Foreskin fibroblast (primary cell): ENCODE measurements at places on chromosomes 6 and 20.

DNA sequence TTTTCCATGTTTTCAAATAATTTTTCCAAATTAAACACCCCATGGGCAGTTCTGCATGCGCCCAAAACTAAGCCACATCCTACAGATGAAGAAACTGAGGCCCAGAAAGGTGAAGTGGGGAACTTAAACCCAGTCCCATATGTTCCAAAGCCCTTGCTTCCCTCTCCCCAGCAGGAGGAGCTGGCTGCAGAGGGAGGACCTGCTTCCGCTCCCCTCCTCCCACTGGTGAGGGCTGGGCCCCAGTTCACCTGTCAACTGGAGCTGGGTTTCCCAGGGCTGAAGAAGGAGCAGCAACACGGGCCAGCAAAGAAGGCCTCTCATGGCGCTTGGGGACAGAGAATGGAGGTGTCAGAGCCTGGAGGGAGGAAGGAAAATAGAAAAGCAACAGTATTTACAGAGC lies 1.4 kb upstream of the RBPJL start:
- no peak for DNase-seq

- DNase-seq: peak; percentile 29
Observed at GRCh38 chr6:72622094-72622940, 453 bp downstream of the KCNQ5 start.

- DNase-seq: no peak
Observed at GRCh38 chr6:71392276-71392675, 103.7 kb downstream of the OGFRL1 start.

DNA sequence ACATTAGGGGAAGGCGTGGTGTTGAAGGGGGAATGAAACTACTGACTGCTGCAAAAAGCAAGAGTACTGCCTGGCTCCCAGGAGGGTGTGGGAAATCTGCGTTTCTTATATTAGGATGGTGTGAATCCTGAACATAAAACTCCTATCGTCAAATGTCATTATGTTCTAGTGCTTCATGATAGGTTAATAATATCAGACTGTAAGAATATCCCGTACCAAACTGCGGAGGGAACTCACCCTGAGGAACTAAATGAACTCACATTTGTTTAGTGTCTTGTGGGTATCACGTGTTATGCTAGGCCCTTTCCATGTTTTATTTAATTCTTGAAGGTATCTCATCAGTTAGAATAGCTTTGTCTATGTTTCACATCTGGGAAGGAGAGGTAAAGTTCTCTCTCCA lies 610.7 kb downstream of the QKI start:
- DNase-seq: no peak

- no peak for DNase-seq
Observed at GRCh38 chr6:49915035-49915434, 48.7 kb upstream of the CRISP1 start.

- no peak for DNase-seq
Observed at GRCh38 chr20:32301719-32302506, 24.5 kb downstream of the KIF3B start.

- DNase-seq: no peak
Observed at GRCh38 chr20:20683481-20684321, 28.7 kb downstream of the RALGAPA2 start.

DNA sequence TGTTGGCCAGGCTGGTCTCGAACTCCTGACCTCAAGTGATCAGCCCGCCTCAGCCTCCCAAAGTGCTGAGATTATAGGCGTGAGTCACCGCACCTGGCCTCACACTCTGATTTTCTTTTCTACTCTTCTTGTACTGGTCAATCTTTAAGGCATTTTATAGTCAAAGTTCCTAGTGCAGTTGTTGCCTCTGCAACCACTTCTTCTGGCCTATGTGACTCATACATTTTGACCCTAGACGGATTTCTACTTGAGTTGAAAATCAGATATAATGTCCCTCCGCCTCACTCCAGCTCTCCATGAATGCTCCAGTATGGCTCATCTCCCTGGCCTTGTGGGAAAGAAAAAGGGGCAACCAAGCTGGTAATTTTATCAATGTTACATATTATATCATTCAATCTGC lies 42.4 kb downstream of the TNFRSF21 start:
- no peak for DNase-seq

DNA sequence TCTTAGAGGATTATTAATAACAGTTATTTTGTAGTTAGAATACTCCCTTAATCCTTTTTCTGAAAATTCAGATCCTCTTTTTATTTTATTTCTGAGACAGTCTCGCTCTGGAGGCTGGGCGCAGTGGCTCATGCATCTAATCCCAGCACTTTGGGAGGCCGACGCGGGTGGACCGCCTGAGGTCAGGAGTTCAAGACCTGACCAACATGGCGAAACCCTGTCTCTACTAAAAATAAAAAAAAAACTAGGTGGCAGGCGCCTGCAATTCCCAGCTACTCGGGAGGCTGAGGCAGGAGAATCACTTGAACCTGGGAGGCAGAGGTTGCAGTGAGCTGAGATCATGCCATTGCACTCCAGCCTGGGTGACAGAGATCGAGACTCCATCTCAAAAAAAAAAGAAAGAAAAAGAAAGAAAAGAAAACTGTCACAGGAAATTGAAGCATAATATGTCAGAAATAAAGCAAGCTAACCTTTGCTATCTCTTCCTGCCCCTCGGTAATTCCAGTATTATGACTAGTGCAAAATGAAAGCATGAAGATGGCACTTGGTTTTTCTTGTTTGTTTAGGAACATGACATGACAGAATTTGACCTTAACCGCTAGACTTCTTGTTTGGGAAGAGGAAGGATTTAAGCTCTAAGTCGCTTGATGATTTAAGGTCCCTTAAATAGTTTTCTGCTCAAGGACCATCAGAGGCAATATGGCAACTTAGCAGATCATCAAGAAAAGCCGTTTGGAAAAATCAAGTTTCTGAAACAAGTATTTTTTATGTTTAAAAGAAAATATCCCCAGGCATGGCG lies 1.8 kb upstream of the RBM39 start:
- no peak for DNase-seq

- no peak for DNase-seq
Observed at GRCh38 chr6:1714654-1715053, 104.9 kb downstream of the FOXC1 start.
